ENCODE measurements at places on chromosomes 3 and 15.

DNA sequence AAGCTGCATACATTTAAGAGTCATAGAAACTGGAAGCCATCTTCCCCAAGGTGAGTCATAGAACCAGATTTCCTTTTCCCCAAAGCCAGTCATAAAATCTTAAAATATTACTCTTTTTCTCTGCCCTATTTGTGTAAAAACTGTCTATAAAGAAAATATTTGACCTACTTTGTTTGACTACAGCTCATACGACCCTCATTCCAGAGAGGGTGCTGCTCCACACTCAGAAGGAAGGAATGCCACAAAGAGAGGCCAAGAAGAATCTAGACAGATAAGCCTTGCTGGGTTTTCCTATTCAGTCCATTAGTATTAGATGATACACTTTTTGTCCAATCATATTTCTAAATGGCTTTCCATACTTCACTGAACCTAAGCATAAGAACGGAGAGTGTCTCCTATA is 671.6 kb upstream of the SGO1 start:
- DNase-seq, result peak; percentile 8

- no peak for DNase-seq
Observed at GRCh38 chr3:123284399-123285010, 82.8 kb downstream of the SEC22A start.

DNA sequence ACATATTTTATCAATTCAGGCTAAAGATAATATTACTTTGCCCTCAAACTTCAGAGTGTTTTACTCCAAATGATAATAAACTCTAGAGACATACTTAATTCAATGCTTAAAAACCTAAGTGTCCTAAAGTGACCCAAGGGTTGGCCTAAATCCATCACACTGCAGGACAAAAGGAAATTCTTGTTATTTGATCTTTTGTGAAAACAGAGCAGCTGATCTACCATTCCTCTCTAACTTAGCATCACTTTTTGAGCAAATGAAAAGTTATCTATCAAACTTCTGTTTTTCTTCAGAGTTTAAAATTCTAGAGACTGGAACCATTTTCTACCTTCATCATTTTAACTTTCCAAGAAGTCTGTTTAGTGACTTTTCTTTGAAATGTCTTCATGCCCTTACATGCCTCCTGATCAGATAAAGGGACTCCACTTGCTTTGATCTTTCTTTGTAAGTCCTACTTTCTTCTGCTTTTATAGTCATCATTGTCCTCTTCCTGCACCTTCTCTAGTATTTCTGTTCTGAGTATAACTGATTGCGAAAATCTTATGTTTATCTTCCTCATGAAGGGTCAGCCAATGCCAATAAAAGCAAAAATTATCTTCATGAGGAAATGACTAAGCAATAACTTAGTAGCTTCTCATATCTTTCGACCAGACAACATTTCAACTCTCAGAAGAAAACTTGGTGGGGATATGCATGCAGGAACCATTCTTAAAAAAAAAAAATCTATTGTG is 378.7 kb upstream of the TGFBR2 start:
- DNase-seq, result peak; percentile 94

DNA sequence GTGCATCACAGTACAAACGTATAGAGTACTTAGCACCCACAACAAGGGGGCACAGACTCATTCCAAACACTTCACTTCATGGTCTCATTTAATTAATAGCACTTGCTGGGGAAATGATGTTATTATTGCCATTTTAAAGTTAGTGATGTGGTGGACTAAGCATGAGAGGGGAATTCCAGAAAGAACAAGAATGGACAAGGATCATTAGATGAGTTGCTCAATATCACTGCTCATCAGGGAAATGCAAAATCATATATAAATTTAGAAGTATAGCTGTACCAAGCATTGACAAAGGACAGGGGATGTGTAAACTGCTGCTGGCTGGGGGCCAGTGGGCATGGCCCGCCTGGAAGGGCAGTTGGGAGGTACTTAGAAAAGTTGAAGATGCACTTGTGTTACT is 14.6 kb downstream of the PRR20G start:
- DNase-seq, result no peak

- peak; percentile 56 for DNase-seq
Observed at GRCh38 chr3:52523386-52524257, 10.0 kb downstream of the NT5DC2 start.

DNA sequence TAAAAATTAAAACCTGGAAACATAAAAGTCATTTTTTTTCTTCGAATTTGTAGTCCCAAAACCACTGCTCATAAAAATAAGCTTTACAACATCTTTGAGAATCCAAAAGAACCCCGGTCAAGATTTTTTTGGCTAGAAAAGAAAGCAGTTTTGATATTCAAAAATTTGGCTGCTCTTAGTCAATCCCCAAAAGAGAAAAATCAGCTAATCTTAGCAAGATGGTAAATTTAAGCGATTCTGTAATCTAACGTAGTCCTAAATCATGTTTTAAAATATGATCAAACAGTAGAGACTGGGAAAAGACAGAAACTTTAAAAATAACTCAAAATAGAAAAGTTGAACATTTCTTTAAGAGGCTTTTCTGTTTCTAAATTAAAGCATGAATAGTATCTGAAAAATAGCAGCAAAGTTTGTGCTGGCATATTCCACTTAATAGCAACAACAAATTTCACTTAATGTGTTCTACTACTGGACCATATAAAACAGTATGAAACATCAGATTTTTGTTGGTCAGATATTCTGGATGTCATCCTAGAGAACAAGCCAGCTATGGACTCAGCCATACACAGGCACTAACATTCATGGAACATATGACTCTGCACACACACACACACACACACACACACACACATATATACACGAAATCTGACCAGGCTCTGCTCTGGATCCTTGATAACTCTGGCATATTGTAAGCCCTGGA is 19.1 kb upstream of the NR2F2 start:
- DNase-seq, result no peak

DNA sequence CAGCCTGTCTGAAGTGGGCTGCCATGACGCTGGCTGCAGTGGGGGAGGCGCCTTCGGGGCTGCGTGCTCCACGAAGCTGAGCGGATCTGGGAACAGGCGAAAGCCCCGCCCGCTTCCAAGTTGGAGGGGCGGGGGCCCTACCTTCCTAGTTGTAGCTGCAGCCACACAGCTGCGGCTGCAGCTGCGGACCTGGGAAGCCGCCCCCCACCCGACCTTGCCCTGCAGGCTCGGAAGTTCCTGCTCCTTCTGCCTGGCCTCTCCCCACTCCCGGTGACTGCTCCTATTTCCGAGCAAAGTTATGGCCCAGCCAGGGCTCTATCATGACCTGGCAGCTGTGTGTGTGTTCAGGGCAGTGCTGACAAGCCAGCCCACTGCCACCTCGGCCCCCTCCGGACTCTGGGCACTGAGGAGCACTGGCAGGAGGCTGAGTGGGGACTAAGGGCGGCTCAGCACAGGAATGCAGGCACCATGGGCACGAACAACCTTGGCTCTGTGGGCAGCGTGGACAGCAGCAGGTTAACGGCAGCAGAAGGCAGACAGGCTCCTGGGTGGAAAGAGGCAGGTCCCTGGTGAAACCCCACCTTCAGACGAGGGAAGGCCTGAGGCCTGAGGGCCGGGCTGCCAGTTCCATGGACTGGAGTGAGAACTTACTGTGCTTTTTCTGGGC is 352.4 kb upstream of the TMCO5A start:
- no peak for DNase-seq

- no peak for DNase-seq
Observed at GRCh38 chr15:82305621-82306048, 43.0 kb downstream of the SAXO2 start.

DNA sequence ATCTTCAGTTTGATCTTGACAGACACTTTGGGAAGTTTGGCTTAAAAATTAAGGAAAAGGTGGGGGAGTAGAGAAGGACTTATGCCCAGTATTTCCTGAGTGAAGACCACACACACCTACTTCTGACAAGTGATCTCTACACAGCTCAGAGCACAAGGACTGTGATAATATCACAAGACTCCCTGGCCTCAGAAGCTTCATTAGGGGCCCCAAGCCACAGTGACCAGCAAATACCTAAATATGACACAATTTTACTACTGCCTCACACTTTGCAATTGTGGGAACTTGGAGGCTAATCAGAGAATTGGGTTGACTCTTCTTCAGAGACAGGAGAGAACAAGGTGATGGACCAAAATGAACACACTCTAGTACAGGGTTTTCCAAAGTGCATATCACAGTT is 2.6 kb downstream of the ILDR1 start:
- no peak for DNase-seq

- no peak for DNase-seq
Observed at GRCh38 chr3:57059411-57059810, 1.1 kb upstream of the SPATA12 start.

- no peak for DNase-seq
Observed at GRCh38 chr3:140822401-140823047, 119.1 kb upstream of the SLC25A36 start.

DNA sequence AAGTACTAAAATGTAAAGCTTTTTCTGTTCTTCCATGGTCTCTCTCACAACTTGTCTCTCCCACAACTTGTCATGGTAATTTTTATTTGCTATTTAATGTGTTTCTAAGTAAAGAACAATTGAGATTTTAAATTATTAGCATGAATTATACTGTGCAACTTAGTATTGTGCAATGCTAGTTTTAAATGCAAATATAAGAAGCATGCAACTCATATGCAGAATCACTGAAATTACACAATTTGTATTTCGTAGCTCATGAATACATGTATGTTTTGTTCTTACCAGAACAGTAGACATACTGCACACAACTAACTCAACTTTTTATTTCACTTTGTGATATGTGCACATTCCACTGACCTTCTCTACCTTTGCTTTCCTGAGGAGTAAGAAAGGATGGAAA is 96.5 kb downstream of the SQOR start:
- no peak for DNase-seq

DNA sequence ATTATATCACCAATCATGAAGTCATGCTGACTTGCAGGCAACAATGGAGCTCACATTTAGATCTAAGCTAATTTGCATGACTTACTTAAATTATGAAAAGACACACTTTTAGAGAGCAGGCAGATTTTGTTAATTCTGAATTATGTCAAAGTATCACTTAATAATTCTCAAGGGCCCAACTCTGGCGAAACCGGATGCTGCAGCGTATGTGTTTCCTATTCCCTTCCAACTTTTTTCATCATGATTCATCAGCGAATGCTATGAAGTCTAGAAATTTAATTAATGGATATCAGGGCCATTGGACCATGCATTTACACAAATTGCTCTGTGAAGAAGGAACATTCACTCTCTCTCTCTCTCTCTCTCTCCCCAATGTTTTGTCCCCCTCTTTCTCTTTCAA is 63.5 kb upstream of the GOLGA8A start:
- DNase-seq, result no peak

DNA sequence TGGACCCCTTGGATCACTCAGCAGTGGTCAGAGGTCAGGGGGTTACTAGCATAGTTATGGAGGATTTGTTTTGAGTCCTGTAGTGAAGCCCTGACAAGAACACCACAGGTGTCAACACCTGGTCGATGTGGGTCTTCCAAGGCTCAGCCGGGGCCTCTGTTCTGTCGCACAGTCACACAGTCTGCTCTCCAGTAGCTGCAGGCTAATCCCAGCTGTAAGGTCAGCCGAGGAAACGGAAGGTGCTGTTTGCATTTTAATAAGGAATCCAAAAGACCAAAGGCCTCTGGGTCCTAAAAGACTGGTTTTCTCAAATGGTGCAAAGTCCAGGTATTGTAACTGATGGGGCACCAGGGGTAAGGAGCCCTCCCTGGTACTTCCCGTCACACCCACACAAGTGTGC is 71.7 kb downstream of the RPLP1 start:
- no peak for DNase-seq

DNA sequence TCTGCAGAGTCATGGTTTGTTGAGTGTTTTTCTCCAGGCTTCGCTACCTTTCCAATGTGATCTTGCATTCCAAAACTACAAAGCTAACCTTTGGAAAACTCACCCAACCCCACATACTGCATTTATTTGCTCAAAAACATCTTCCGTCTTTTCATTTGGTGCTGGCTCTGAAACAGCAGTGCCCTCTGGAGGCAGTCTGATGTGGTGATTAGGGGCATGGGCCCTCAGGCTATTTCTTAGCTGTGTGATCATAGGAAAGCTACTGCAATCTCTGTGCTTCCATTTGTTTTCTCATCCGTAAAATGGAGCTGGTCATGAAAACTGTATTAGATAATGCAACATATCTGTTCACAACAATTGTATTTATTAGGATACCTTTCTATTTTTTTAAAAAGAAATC is 47.0 kb downstream of the MTHFS start:
- DNase-seq, result peak; percentile 50

DNA sequence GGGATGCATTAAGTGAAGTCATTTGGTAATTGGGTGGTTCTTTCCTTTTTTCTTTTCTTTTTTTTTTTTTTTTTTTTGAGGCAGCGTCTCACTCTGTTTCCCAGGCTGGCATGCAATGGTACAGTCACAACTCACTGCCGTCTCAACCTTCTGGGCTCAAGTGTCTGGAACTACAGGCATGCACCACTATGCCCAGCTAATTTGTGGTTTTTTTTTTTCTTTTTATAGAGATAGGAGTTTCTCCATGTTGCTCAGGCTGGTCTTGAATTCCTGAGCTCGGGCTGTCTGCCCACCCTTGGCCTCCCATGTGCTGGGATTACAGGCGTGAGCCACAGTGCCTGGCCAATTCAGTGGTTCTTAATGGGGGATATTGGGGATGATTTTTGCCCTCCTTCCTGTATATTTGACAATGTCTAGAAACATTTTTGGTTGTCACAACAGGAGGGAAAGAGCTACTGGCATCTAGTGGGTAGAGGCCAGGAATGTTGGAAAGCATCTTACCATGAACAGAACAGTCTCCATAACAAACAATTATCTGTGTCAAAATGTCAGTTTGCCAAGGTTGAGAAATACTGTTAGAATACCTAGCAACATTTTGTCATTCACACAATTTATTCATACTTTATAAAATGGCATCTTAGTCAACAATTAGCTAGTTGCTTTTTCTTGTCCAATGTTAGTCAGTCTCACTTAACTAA is 79.4 kb upstream of the CNTN3 start:
- no peak for DNase-seq

DNA sequence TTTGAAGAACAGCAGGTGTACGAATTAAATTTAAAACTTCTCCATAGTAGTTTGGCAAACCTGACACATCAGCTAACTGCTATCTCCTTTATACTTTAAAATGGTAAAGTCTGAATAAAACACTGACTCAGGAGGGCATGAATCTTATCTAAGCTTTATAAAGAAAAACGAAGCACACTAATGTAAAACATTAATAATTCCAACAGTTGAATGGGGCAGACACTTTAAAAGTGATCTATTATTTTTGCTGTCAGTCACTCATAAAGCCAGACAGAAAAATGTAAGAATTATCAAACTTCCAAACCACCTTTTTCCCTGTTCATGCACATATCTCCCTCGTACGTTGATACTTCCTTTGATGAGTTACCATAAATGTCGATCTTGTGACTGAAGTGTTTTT is 2.6 kb downstream of the ARF4 start:
- DNase-seq, result no peak

GRCh38 chr15:38130205-38130567 is 122.5 kb upstream of the SPRED1 start:
- no peak for DNase-seq

- DNase-seq, result peak; percentile 18
Observed at GRCh38 chr3:106068381-106068780, 199.6 kb upstream of the CBLB start.

GRCh38 chr3:36911990-36912804 is 32.7 kb downstream of the TRANK1 start:
- peak; percentile 75 for DNase-seq

Measured in astrocyte of the spinal cord (primary cell).